ENCODE measurements at places on chromosomes 13 and 19.

- DNase-seq: no peak
Observed at GRCh38 chr13:80695841-80696240, 354.9 kb upstream of the SPRY2 start.

DNA sequence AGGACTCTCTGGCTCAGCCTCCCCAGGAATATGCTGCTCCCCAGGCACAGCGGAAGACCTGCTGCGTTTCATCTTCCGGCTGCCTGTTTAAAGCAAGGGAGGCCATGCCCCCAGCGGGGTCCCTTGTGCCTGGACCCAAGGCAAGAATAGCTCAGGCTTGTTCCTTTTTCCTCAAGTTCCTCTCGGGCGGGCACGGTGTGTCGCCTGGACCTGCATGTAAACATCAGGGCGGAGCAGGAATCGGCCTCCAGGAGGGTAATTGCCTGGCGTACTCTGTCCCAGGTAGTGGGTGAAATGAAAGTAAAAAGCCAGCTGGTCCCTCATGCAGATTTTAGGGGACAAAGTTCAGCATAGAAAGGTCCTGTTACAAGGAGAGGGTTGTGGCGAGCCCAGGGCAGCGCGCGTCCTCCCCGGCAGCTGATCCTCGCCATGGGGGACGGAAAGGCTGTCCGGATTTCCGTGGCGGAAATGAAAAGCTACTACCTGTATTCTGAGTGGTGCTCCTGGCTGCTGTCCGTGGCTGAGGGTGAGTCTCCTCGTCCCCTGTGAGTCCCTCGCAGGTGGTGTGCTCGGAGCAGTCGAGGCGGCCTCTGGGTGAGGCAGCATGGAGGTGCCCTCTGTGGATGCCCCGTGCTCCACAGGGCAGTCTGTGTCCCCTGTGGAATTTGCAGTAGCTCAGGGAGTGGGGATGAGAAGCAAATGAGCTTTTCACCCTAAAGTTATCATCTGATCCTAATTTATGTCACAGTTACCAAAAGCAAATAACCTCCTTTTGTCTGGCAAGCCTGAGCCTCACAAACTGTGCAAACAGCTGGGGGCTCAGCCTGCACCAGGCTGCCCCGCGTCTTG, 16.2 kb downstream of the MCF2L start:
- no peak for DNase-seq

DNA sequence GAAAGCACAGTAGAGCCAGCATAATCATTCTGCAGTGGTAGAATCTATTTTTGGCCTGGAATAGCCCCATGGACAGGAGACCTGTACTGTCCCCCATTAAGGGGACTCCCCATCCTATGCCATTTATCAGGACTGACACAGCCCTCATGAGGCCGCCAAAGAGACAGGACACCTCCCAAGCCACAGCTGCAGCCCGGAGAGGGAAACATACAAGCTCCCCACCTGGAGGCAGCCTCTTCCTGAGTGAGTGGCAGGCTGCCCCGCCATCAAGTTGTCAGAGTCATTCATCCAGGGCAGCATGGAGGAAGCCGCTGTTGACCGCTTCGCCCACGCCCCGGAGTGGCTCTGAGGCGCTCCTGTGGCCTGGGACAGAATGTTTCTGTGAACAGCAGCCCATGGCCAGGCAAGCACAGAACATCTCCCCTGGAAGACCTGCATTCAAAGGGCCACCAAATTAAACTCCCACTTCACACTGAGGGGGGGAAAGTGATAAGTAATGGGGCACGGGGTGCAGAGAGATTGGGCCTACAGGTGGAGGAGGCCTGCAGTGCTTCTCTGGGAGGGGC, 111.3 kb downstream of the ZDHHC20 start:
- DNase-seq: no peak

DNA sequence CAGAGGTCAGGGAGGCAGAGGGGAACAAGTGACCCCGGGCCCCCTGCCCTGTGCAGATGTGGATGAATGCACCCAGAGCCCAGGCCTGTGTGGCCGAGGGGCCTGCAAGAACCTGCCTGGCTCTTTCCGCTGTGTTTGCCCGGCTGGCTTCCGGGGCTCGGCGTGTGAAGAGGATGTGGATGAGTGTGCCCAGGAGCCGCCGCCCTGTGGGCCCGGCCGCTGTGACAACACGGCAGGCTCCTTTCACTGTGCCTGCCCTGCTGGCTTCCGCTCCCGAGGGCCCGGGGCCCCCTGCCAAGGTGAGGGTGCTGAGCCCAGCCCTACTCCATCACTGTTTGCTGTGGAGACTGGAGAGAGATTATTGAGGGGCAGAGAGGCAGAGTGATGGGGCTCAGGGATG, 9.9 kb downstream of the LTBP4 start:
- no peak for DNase-seq

- DNase-seq: no peak
Observed at GRCh38 chr19:31641591-31641990, 292.4 kb upstream of the TSHZ3 start.

DNA sequence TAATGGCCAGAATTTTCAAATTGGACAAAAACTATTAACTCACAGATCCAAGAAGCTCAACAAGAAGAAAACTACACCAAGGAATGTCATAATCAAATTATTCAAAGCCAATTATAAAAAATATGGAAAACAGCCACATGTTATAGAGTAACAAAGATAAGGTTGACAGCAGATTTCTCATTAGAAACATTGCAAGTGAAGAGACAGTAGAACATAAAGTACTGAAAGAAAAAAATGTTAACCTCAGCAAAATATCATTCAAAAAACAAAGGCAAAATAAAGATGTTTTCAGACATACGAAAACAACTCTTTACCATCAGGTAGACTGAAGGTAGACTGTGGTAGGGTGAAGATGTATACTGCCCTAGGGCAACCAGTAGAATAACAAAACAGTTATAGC, 83.4 kb downstream of the KCNRG start:
- DNase-seq: no peak

DNA sequence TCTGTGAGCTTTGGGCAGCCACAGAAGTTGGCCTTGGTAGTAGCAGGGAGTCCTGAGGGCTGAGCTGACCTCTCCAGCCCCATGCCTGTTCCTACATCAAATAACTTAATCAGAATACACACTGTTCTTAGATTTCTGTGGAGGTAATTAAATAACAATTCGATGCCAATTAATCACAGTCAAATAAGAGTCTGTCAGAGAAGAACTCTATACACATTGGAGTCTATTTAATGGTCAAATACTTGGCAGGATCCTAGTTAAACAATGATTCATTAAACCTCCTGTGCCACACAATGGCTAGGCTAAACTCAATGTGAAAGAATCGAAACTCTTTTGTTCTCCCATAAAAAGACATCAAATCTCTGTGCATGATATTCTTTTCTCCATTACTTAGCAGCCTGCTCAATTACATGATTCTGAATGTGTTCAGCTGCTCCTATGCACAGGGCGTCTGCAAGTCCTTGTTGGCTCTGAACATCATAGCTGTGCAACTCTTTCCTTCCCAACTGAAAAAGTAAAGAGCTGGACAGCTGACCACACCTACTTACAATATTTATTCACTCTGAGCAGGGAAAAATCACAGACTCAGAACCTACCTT, 173.1 kb downstream of the ABCC4 start:
- peak; percentile 40 for DNase-seq

- no peak for DNase-seq
Observed at GRCh38 chr19:47489072-47489914, 5.3 kb upstream of the KPTN start.

- no peak for DNase-seq
Observed at GRCh38 chr19:17862711-17863519, 3.2 kb downstream of the RPL18A start.

GRCh38 chr13:66624302-66624701, 605.8 kb downstream of the PCDH9 start:
- DNase-seq: no peak

DNA sequence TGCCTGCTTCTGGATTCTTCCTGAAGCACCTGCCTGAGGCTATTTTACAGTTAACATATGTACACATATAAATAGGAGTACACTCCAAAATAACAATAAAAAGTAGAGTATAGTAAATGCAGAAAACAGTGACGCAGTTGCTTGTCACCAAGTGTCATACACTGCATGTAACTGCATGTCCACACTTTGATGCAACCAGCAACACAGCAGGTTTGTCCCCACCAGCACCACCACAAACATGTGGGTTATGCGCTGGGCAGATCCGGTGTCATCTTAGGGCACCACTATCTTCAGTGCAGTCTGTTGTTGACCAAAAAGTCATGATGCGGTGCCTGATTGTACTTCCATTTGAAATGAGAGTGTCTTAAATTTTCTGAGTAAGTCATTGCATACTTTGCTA, 51.3 kb downstream of the COL4A2 start:
- DNase-seq: no peak

GRCh38 chr13:48160606-48161278, 65.8 kb upstream of the MED4 start:
- DNase-seq: no peak

DNA sequence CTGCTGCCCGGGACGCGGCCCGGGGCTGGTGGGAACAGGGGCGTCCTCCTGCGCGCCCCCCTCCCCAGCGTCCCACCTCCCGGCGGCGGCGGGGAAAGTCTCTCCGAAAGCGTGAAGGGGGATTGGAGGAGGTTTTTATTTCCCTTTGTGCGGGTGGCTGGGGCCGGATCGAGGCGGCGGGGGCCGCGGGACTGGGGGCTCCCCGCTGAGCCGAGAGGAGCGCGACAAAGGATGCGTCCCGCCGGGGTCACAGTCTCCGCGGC, 132 bp downstream of the SHD start:
- DNase-seq: no peak

DNA sequence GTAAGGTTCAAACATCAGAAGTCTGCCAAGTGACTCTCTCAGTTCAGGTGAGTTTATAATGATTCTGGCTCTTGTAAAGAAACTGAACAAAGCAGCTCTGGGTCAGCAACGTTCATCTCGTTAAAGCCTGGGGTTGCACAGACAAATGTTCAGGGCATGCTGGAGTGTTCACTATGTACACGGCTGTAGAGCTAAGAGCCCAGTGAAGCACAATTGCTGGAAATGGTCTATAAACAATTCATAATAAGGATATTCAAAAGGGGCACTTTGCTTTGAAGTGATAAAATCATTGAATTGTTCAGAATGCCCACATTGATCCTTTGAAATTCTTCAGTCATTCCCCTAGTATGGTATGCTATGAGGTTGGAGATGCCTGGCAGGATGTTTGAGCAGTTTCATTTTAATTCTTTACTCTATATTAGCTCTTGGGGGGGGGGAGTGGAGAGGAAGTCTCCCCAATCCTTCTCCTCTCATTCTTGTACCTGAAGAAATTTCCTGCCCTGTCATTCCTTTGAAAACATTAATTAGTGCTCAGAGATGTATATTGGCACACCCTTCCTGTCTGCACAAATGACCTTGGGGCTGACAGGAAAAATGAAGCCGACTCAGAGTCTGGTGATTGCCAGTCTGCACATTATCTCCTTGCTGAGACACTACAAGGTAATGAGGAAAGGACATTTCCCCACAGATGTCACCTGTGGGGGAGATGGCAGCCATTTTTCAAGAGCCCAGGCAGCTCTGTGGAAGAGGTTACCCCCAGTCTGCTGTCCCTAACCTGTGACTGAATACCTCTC, 145.5 kb downstream of the DLEU7 start:
- no peak for DNase-seq

GRCh38 chr13:51759240-51759639, 44.7 kb downstream of the DHRS12 start:
- no peak for DNase-seq

DNA sequence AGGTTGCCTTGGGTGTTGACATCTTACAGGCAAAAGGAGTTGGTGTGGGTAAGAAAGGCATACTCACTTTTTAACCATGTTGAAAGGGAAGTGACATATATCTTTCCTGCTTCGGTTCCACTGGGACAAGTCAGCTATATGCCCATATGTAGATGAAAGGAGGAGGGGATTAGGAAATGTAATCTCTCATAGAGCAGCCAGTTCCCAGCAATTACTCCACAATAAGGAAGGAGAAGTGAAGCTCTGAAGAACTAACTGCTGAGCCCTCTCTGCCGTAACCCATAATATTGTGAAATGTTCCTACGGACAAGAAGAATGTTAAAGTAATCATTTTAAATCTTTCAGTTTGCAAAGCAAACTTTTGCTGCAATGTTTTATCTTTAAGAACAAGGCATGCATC, 82.2 kb downstream of the EDNRB start:
- no peak for DNase-seq

DNA sequence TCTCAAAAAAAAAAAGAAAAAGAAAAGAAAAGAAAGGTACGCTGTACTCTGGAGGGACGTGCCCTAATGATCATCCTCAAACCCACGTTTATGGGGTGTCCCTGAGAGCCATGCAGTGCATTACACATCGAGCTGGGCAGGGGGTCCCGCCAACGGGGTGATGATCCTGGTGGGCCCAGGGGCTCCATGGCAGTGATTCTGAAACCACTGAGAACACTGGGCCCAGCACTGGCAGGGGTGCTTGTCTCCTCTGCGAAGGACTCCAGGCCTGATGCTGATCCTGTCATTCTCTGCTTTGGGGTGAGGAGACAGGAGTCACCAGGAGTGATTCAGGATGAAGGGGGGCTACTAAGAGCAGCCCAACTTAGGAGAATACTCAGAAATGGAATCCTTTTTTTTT, 18.7 kb downstream of the MOB3A start:
- DNase-seq: no peak

GRCh38 chr13:75766636-75767035, 130.5 kb downstream of the LMO7 start:
- no peak for DNase-seq

- no peak for DNase-seq
Observed at GRCh38 chr13:36518707-36519106, 86.4 kb downstream of the CCNA1 start.

DNA sequence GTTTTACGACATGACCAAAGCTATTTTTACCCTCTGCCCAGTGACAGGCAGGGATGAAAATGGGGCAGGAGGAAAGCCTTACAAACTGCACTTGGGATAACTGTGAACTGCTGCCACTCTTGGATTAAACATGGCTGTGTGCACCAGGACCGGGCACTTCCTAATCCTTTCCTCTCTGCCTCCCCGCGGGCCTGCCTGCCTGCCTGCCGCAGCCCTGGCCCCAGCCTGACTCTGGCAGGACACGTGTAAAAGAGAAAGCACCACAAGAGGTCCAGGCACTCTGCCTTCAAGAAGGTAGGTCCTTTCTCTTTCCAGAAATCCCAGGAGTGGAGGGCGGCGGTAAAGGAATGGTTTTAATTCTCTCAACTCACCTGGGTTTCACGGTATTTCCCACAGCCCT, 4.8 kb downstream of the TSHZ3 start:
- no peak for DNase-seq

- peak; percentile 24 for DNase-seq
Observed at GRCh38 chr13:84917252-84917878, 881.9 kb downstream of the SLITRK6 start.

GRCh38 chr19:45087531-45087930, 5.4 kb upstream of the PPP1R37 start:
- no peak for DNase-seq

DNA sequence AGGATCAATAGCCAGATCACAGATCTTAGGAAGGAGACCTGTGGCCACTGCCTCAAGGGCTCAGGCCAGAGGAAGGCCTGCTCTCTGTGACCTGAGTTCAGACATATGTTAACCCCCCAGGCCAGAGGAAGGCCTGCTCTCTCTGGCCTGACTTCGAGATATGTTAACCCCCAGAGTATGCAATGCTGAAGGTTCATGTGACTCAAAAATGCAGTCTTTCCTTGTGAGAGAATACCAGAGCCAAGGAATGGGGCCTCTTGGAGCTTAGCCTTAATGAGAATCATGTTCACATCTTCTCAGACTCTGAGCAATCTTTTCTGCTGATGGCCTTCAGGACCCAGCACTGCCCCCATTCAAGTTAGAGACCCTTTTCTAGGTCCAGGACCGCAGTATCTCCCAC, 36.7 kb downstream of the MBNL2 start:
- DNase-seq: no peak
